ENCODE measurements at places on chromosomes 11 and 22.

GRCh38 chr22:36331912-36332622 lies 55.7 kb downstream of the MYH9 start:
- no peak for DNase-seq

- DNase-seq: no peak
Measured at GRCh38 chr11:70885281-70886231, 366.8 kb downstream of the SHANK2 start.

- DNase-seq: peak; percentile 45
Measured at GRCh38 chr11:130787092-130787616, 129.1 kb downstream of the SNX19 start.

DNA sequence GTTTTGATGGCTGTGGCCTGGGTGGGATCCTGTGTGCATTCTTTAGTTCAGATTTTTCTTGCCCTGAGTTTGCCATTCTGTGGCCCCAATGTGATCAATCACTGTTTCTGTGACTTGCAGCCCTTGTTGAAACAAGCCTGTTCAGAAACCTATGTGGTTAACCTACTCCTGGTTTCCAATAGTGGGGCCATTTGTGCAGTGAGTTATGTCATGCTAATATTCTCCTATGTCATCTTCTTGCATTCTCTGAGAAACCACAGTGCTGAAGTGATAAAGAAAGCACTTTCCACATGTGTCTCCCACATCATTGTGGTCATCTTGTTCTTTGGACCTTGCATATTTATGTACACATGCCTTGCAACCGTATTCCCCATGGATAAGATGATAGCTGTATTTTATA lies 620 bp downstream of the OR4C16 start:
- DNase-seq: no peak

- DNase-seq: peak; percentile 46
Measured at GRCh38 chr11:100682247-100682969, 4.7 kb upstream of the ARHGAP42 start.

GRCh38 chr11:15180212-15180792 lies 65.6 kb downstream of the INSC start:
- no peak for DNase-seq

- no peak for DNase-seq
Measured at GRCh38 chr11:74686792-74687191, 44.4 kb downstream of the CHRDL2 start.

DNA sequence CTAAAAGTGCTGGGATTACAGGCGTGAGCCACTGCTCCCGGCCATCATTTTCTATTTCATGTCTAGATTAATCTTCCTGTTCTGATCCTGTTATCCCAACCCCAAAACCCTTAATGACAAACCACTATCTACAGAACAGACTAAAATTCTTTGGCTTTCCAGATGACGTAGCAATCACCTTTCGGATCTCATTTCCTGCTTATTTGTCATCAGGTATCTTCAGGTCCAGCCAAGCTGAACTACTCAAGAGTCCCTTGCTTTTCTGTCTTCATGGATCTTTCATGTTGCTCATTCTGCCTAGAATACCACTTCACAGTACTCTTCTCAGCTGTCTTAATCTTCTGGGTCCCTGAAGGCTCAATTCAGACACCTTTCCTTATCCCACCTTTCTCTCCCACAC lies 27.4 kb upstream of the IPO7 start:
- no peak for DNase-seq

DNA sequence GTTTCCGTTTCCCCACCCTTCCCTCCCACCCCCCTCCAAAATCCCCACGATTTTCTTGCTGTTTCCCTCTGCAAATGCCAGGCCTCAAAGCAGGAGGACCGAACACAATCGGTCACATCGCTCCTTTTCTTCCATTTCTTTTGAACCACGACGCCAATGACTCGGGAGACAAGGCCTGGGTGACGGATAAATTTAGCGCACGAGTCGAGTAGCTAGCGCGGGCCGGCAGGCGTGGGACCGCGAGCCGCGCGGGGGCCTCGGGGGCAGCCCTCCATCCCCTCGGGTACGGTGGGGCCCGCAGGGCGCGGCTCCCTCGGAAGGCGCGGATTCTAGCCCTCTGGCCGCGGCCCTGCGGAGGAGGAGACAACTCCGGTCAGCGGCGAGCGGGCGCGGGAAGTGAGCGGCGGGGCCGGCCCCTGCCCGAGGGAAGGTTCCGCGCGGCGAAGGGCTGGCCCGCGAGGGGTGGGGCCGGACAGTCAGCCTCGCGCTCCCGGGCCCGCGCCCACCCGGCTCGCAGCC lies 414 bp downstream of the JOSD1 start:
- DNase-seq: no peak

GRCh38 chr11:117492578-117493251 lies 165.1 kb downstream of the CEP164 start:
- DNase-seq: no peak

DNA sequence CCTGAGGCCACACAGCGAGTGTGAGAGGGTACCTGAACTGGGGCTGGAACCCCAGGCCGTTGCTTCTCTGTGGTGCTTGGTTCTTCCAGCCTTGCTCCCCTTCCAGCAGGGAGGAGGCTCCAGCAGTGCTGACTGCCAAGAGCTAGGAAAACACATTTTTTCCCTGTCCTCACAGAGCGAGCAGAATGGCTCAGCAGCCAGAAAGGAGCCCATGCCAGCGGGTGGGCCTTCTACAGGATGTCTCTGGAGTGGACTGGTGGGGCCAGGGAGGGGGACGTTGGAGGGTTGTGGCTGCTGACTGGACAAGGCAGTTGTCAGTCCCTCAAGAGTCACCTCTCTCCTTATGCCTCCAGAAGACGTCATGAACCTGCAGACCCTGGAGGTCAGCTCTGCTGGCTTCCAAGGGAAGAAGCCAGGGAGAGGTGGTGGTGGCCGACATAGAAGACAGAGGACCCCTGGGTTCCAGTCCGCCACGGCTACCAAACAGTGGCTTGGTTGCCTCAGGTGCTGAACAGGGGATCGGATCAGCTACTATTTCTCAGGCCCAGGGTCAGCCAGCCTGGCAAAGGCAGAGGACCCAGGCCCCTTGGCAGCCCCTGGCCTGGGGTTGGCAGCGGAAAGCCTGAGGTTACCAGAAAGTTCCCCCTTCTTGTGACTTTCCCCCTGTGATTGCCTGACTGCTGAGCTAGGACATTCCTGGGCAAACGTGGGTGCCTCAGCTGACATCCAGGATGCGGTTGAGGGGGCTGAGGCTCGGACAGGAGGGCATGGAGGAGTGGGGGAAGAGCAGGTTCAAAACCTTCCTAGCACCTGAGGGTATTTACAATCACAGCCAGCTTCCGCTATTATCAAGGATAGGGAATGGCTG lies 3.7 kb downstream of the MAFF start:
- DNase-seq: no peak

DNA sequence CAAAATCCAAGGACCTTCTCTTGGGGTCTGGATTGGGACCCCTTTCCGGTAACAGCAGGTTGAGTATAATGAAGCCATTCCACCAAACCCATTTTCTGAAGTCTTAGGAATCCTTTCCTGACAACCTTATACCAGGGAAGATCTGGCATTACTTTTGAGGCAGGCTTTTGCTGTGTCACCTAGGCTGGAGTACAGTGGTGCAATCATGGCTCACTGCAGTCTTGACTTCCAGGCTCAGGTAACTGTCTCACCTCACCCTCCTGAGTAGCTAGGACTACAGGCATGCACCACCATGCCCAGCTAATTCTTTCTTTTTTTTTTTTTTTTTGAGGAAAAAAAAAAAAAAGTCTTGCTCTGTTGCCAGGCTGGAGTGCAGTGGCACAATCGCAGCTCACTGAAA lies 55.8 kb upstream of the TREH start:
- DNase-seq: no peak

- no peak for DNase-seq
Measured at GRCh38 chr11:129278586-129279319, 86.6 kb upstream of the ARHGAP32 start.

- no peak for DNase-seq
Measured at GRCh38 chr11:92393218-92393617, 168.6 kb downstream of the FAT3 start.

DNA sequence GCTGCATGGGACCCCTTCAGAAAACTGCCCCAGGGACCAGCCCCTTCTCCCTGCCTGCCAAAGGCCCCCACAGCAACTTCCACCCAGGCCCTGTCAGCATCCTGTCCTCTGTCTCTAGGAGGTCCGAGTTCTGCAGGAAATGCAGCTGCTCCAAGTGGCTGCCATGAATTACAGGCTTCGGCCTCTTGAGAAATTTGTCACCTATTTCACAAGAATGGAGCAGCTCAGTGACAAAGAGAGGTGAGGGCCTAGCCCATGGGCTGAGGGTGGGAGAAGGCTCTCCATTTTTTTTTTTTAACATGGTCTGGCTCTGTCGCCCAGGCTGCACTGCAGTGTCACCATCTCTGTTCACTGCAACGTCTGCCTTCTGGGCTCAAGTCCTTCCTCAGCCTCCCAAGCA lies 7.3 kb downstream of the RGL4 start:
- DNase-seq: no peak

DNA sequence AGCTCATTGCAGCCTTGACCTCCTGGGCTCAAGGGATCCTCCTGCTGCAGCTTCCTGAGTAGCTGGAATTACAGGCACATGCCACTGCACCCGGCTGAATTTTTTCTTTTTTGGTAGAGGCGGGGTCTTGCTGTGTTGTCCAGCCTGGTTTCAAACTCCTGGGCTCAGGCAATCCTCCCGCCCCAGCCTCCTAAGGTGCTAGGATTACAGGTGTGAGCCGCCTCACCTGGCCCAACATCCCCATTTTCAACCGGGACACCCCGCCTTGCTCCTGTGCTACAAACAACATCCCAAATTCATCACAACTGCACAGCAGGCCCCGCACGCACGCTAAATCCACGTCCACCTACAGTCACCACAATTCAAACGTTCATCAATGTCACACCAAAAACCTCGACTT lies 61.0 kb downstream of the ARFGAP3 start:
- no peak for DNase-seq

- DNase-seq: no peak
Measured at GRCh38 chr11:36164506-36165250, 124.5 kb downstream of the COMMD9 start.

DNA sequence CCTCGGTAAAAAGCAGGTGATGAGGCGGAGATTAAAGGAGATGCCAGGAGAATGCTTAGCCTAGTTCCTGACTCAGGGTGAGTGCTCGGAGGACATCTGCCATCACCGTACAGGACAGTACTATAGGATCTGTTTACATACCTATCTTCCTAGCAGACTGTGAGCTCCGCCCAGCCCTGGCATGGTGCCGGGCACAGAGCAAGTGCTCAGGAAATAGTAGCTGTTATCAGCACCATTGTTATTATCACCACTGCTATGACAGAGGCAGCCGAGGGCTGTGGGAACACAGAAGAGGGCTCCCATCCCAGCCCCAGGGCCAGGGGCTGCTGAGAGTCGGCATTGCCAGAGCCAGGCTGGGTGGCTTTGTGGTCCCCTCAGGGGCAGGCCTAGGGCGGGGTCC lies 642 bp upstream of the SEPTIN3 start:
- no peak for DNase-seq

DNA sequence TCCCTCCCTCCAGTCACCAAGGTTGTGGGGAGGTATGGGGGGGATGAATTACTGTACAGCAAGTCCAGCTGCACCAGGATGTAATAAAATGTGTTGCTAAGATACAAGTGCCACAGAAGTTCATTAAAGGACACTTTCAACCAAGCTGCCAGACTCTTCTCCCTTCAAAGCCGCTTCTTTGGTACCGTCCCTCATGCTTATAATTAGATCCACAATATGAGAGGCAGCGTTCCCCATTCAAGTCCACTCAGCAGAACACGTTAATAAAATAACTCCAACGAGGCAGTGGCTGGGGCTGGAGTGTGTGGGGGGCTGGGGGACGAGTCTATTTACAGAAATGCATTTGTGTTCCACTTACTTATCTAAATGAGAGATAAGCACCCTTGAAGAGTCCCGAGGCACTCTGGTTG lies 14.7 kb downstream of the PHF21B start:
- DNase-seq: no peak

- DNase-seq: peak; percentile 28
Measured at GRCh38 chr11:31959716-31960115, 131.2 kb upstream of the RCN1 start.

DNA sequence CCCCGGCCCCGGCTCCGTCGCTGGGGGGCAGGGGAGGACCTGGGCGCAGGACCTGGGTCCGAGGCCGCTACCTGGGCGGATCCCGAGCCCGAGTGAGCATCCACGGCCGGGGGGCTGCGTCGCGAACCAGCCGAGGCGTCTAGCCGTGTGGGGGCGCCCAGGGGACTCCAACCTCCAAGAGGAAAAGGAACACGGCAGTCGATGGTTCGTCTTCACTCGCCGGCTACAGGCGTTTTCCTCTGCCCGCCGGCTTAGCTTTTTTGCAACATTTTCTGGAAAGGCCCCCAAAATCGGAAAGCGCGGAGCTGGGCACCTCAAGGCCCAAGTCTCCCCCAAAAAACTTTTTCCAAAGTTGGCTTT lies 666 bp downstream of the PDGFB start:
- DNase-seq: no peak

DNA sequence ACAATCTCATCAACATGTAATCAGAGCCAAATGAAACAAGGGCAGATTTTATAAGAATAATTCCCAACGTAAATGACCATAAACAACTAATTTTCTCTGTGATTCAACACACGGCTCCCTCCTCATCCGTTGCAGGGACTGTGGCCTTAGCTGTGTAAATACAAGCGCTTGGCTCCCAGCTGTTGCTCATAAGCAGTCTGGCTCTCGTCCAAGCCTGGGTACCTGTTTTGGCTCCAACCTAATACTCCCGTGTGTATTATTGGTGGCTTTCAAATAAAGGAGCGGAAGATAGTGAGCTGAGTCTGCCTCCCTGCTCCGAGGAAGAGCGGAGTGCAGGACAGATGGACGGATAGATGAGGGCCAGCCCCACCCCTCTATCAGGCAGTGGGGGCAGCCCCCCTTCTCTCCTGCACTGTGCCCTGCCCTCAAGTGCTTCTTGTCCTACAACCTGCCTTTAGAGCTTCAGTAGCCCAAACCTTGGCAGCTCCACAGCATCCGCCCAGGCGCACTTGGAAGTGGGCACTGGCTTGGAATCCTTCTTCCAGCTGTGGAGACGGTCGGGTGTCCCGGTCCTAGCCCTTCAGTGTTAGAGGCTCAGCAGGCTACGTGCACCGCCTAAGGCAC lies 670.9 kb downstream of the BRD1 start:
- DNase-seq: no peak

DNA sequence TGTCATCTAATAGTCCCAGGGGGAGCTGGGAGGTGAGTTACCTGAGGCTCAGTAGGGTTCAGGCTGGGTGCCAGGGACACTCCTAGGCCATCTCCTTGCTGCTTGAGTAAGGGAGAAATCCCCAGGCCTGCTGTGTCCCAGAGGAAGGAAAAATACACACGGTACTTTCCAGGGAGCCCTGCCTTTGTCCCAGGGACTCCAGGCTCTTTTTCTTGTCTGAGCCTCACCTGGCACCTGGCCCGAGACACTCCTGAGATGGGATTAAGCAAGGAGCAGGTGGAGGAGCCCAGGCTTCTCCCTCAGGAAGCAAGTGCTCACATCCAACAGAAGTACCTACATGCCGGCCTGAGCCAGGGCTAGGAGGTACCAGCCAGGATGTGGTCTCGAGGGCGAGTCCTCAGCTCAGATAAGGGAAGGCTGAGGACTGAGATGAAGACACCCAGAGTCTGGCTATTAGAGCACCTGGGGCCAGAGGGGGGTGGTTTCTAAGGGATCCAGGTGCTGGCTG lies 899 bp upstream of the KLHDC7B start:
- no peak for DNase-seq

GRCh38 chr11:72813740-72814285 lies 398 bp upstream of the ATG16L2 start:
- peak; percentile 83 for DNase-seq

Measured in HTR-8/SVneo (cell line).